Stimulated activated naive CD8-positive, alpha-beta T cell treated with anti-CD3 and anti-CD28 coated beads, Interleukin-15, Interleukin-2, amounts not matched to agents 100 U/mL and 50 U/mL, for 24 hours (primary cell): ENCODE measurements at places on chromosomes 12 and 14.

GRCh38 chr14:102922490-102923200 is at the start of gene AMN:
Gene AMN (plus strand): TSS chr14:102922663. CDS start chr14:102922689, 26 bp downstream.
- peak; percentile 39 for DNase-seq

GRCh38 chr12:10082117-10082874 is 16.5 kb downstream of the CLEC1A start:
- DNase-seq: no peak

DNA sequence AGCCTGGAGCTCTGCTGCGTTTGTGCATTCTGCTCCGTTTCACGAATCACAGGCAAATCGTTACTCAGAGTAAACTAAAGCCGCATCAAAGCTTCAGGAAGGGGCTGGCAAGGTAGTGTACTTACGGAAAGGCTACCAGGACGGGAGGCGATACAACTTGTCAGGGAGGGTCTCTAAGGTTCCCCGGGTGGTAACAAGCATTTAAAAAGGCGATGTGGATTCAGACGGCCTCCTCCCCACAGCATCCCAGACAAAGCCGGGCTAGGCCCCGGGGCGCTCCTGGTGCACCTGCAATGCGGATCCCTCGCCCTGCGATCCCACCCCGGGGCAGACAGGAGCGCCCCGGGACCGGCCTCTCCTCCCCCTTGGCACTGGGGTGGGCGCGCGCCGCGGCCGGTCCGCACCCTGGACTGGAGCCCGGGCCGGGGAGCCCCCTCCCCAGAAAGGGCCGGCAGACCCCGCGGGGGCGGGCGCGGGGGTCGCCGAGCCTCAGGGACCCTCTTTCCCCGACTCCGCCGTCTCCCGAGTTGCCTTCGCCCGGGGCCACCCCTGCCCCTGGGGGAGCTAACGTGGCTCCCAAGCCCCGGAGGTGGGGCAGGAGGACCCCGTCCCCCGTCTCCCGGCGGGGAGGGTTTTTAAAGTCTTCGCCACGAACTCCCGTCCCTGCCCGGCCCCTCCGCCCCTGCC is 718 bp downstream of the CCDC92 start:
- peak; percentile 46 for DNase-seq

GRCh38 chr12:48336061-48336460 is 14.7 kb downstream of the ZNF641 start:
- DNase-seq: no peak

DNA sequence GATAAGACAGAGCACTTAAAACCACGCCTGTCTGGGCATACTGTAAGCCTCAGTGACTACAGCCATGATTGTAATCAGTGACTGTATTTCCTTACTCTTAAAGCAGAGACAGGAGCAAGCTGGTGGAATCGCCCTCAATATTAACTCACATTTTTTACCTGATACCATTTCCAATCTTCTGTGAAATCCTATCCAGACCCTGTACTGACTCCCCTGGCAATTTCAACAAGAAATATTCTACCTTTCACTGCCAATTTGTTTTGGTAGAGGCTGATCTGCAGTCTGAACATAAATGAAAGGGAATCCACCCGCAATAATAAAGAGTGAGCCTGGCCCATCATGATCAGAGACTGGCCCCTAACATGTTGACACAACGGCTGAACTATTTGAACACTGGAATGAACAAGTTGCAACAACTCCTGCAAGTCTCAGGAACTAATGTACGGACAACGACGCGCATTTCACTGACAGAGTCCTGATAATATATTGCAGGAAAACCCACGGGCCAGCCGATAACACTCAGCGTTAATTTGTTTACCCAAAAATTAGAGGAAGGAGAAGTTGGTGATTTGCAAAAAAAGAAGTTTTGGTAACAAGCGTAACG is 195.5 kb upstream of the BTG1 start:
- DNase-seq: no peak

DNA sequence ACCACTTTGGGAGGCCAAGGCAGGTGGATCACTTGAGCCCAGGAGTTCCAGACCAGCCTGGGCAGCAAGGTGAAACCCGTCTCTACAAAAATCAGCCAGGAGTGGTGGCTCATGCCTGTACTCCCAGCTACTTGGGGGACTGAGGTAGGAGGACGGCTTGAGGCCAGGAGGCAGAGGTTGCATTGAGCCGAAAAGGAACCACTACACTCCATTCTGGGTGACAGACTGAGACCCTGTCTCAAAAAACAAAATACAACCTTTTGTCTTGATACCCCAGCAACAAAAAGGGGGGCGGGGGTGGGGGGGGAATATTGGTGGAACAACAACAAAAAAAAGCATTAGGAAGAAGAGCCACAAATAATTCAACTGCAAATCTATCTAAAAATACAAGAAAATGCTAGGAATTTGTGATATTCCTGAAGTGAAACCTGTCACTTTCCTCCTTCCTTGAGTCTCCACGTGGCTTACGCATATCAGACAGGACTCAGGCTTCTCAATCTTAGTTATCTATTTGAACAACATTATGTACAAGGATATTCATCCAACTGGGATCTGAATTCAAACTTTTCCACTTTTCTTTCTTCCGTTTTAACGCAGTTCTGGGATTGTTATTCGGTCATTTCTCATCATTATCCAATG is 1.3 kb downstream of the R3HDM2 start:
- DNase-seq: no peak

- DNase-seq: no peak
These were observed 1.8 kb upstream of the CDK17 start for GRCh38 chr12:96402061-96402460.

- DNase-seq: no peak
These were observed 31.6 kb downstream of the SPTLC2 start for GRCh38 chr14:77584809-77585208.

- DNase-seq: no peak
These were observed 35.9 kb upstream of the CEP83 start for GRCh38 chr12:94495445-94496115.

DNA sequence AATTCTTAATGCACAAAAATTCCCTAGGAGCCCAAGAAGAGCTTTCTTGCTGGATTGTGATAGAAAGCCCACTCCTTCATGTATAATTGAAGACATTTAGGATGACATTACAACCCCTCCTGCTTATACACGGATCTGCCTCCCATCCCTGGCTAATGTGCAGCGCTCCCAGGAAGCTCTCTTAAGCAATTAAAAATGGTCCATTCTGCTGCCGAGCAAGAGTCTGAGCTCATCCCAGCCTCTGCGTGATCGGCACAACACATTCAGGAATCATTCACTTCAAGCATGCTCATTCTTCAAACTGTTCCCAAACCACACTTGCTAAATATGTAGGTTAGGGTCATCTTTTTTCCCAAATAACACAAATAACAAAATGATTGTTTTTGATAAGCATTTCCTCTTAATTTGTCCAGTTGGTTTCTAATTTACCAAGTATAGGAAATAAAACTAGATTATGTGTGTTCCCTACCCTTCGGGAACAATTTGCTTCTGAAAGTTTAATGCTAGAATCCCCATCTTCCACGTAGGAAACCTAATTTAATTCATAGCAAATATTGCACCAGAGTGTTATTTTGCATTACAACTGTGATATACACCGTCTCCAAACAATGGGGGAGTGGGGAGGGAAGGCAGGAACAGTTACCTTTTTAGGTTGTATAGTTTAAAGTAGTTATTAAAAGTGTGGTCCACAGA is 17.3 kb upstream of the TMEM233 start:
- DNase-seq: no peak

- no peak for DNase-seq
These were observed 42.9 kb upstream of the FZD10 start for GRCh38 chr12:130119241-130119861.

DNA sequence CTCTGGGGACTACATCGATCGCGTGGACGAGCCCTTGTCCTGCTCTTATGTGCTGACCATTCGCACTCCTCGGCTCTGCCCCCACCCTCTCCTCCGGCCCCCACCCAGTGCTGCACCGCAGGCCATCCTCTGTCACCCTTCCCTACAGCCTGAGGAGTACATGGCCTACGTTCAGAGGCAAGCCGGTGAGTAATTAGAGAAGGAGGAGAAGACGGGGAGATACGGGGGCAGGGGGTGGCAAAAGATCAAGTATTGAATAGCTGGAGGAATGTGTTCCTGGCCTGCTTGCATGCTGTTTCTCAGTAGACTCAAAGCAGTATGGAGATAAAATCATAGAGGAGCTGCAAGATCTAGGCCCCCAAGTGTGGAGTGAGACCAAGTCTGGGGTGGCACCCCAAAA is 21.9 kb downstream of the OS9 start:
- DNase-seq: no peak

DNA sequence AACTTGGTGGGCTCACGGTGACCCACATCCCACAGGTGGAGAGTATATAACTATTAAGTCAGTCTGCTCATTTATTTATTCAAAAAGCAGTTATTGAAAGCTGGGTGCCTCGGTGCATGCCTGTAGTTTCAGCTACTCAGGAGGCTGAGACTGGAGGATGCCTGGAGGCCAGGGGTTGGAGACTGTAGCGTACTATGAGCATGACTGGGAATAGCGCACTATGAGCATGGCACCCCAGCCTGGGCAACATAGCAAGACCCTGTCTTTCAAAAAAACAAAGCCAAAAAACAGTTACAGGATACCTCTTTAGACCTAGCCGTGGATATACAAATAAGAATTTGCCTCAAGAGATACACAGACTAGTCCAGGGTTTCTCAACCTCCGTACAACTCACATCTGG is 139.8 kb downstream of the ZFP36L1 start:
- DNase-seq: no peak

DNA sequence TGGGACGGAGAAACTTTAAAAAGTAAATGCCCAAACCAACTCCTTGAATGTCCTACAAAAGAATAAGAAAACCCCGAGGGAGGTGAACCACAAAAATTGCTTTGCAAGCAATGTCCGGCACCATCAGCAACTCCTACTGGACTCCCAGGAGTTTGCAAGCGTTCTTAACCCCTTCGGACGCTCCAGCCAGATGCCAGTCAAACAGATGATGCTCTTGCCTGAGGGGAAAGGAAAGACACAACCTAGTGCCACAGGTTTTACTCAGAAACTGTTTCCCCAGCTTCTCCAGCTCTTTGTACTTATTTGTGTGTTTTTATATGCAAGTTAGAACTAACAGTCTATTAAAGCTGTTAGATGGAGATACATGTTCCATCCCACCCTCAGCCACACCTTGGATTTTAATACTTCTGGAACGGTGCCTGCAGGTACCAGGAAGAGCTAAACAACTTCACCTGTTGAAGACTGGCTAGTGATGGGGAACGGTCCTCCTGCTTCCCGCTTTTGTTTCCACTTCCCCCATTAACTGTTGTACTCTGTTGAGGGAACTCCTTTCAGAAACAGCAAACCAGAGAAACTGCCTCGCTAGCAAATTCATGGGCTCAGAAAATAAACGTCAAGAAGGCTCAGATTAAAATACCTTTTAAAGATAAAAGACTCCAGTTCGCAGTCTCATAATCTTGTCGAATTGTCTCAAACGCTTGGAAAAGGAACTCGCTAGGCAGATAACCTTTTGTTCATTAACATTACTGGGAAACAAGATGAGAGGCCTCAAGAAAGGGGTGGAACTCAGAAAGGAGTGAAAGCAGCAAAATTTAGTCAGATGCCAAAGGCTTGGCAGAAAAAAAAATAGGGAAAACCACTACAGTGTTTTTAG is 1.1 kb upstream of the FERMT2 start:
- no peak for DNase-seq

DNA sequence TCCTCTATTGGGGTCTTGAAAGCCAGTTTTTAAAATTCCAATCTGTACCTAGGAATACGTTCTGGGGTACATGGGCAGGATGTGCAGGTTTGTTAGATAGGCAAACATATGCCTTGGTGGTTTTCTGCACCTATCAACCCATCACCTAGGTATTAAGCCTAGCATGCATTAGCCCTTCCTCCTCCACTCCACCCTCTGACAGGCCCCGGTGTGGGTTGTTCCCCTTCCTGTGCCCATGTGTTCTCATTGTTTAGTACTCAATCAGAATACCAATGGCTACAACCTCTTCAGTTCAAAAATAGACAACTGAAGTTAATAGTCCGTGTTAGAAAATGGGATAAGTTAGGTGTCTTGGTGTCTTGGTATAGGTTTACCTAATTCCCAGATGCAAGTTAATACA is 3.4 kb downstream of the NTS start:
- no peak for DNase-seq

DNA sequence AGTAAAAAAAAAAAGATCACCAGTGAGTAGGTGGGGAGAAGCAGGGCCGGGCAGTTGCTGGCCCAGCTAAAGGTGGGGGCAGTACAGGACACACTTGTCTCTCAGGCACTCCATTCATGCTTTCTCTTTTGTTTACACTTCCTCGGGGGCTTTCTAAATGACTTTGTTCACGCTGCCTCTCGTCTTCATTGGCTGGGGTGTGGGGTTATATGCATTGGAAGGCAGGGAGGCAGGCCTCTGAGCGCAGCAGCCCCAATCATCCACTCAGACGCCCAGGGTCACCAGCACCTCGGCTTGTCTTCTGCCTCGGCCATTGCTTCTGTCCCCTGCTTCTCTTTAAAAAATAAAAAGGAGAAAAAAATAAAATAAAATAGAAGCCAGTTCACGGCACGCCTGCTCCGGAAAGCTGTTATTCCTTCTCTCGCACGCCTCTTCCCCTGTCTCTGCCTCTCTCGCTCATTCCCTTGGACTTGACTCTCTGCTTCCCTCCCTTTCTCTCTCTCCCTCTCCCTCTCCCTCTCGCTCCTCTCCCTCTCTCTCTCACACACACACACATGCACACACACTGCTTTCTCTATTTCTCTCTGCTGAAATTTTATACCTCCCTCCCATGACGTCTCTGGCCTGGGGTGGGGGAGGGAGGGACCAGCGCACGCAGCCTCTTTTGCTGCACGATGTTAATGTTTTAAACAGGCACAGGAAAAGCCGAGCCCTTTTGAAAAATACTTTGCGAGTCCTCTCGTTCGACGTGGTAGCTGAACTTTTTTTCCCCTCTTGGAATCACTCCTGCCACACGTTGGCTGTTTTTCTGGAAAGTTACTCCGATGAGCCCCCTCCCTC is at the start of gene TGFB3:
TGFB3 (minus strand) TSS at position 570 of the 840 bp plus-strand sequence. CDS start 1,102 bp downstream, outside the sequence.
- peak; percentile 49 for DNase-seq

- peak; percentile 49 for DNase-seq
These were observed 593 bp downstream of the PIP4P1 start for GRCh38 chr14:20460458-20461224.

DNA sequence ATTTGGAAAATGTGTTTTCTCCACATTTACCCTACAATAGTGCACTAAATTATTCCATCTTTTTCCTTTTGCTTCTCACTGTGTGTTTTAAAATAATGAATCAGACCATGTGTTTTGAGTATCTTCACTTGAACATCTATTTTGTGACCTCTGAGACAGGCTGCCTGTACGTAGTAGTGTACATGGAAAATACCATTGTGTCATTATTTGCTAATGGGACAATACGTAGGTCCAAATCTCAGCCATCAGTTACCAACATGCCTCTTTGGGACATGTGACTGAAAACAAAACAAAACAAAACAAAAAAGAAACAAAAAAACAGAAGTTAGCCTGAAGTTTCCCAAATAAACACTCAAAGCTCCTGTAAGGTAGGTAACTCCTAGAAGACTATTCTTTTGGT is 7.1 kb upstream of the MYF6 start:
- no peak for DNase-seq

- DNase-seq: no peak
These were observed 1.6 kb downstream of the FICD start for GRCh38 chr12:108516511-108517275.

GRCh38 chr12:1252758-1253157 is 261.7 kb downstream of the ERC1 start:
- DNase-seq: no peak
